CD4-positive, alpha-beta T cell (primary cell): ENCODE measurements at places on chromosomes 7 and 10.

- no peak for DNase-seq
Observed at GRCh38 chr7:4050126-4050660, 631.9 kb upstream of the FOXK1 start.

DNA sequence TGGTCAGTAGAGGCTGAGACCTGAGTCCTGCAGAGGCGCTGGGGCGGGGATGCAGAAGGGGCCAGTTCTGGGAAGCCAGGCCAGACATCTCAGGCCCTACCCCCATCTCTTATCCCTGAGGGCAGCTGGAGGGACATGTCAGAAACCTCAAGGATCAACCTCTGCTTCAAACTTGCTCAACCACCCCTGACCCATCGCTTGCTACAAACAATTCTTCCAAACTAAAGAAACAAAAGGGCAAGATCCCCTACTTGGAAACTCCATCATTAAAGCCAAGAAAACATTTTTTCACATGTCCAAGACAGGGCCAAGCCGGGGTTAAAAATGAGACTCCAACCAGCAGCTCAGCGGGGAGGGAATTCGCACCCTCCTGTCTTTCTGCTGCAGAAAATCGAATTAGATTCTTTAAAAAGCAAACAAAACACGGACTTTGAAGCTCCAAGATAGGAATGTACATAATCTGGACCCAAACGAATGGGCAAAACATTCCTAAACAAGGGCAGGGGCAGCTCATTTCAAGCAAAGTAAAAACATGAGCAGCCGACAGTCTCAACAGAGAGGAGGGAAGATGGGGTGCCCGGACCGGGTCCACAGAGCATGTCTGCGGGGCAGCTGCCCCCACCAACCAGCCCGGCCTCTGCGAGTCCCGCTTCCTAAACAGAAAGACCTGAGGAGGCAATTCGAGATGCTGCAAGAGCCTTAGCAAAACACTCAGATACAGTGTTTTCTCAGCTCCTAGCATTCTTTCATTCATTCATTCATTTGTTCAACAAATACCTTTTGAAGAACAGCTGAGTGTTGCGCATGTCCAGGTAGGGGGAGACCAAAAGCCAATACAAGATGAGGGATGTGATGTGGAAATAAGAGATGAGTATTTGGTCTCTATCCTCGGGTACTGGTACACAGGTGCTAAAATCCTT lies 44.8 kb downstream of the CHST15 start:
- DNase-seq = no peak

DNA sequence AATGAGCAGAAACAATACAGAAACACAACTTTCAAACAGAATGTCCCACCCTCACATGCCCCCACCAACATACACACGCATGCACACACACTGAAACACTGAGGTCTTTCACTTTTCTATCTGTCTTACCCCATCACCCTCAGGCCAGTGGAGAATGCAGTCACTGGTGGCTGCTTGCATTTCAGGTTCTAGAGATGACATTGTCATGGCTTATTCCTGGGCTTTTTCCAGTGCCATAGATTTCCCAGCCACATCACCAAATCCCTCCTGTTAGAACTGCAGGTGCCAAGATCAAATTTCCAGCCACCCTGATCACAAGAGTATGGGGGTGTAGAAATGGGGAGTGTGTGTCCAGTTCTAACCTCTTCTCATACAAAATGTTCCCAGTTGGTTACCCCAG lies 68.4 kb downstream of the CACNA2D1 start:
- no peak for DNase-seq

- DNase-seq = peak; percentile 5
Observed at GRCh38 chr10:132912713-132913558, 29.4 kb downstream of the CFAP46 start.

DNA sequence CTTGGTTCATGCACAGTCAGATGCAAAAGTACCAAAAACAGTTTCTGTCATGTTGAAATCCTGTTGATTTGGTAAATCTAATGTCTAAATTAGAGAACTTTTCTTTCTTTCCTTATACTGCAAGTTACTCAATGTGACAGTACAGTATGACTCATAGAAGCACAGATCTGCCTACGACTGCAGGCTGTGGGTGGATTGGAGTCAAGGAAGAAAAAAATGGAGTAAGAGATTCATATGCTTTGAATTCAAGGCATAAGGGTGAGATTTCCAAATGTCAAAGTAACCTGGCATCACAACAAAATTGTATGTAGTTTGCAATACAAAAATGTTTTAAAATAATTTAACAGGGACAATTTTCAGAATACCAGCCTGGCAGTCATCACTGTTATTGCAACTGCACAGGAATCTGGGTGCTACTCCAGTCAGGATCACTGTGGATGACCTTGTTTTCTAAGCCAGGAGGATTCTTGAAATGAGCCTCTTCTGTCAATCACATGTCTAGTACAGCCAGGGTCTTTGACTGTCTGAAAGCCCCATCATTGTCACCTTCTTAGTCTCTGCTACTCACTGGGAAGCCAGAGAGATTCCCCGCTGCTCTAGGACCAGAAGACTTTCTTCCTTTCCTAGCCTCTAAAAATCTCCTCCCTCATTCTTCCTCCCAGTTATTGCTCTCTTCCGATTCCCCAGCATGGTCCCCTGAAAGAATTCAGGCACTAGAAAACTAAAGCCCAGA lies 83.6 kb downstream of the CD36 start:
- DNase-seq = no peak

DNA sequence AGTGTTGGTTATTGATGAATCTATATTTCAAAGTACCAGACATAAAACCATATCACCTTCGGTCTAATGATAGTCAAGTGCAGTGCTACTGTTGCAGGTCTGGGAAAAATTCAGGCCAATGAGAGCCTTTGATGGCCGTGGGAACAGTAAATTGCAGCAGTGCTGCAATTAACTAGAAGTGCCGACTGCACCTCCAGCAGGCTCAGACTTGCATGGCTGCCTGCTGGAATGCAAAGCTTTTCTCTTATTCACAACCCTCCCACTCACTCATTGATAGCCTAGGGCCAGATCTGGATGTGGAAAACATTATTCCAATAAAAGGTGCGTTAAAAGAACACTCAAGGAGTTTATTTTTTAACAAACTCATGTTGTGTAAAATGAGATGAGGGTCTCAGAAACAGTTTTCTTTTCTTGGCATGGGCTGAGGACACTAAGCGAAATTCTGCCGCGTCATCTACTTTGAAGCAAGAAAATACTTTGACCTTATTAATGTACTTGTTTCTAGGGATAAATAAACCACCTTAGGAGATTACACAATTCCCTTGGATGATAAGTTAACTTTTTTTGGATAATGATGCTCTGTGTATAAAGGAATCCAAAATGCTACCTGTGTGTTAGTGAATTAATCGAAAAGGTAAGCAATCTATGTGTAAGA lies 17.1 kb downstream of the PLXDC2 start:
- DNase-seq = no peak

- DNase-seq = no peak
Observed at GRCh38 chr7:82441669-82442478, 1.7 kb downstream of the CACNA2D1 start.

- peak; percentile 57 for DNase-seq
Observed at GRCh38 chr7:33040803-33041516, 21.6 kb downstream of the NT5C3A start.

DNA sequence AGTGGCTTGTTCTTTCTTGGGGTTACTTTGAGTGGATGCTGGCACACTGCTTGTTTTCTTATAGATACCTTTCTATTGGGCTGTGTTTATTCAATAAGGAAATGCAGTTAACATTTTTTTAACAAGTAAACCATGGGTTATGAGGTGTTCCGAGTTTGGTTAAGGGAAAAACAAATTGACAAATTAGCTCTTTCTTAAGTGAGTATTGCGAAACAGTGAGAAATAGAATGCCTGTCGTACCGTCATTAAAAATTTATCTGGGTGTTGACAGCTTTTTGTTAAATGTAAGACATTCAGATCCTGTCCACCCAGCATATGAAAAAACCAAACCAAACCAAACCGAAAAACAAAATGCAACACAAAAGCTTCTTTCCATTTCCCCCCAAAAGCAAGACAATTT lies 6.2 kb downstream of the CUX1 start:
- DNase-seq = no peak
